ENCODE measurements at places on chromosomes 11 and 22.

GRCh38 chr11:34905666-34906065 lies 10.5 kb downstream of the APIP start:
- no peak for DNase-seq

DNA sequence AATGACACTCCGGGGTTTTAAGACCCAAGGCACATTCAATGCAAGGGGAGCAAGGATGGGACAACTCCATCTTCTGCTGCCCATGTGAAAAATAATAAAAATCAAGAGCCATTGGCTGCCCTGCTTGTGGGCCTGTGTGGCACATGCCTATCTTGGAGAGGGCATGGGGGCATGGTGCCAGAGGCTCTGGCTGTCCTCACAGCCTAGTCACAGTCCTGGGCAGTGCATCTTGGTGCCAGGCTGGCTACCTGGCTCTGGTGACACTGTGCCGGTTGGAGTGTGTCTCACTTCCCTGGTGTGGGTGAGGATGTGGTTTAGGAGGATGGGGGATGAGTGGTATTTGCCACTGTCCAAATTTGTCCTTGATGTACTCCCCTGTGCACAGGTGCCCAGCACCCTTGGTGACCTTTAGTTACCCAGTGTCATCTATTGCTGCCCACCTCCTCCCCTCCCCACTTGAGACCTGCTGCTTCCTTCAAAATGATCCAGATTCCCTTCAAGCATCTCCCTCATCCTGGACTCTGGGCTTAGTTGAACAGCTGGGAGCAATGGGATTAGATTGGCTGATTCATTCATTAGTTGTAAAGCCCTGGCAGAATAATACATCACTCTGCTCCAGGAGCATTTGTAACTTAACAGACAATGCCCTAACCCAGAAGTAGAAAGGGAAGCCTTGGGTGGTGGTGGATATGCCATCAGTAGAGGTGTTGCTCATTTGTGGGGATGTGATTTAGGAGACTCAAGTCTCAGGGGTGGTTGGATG lies 4.6 kb downstream of the TMEM86A start:
- DNase-seq: no peak

DNA sequence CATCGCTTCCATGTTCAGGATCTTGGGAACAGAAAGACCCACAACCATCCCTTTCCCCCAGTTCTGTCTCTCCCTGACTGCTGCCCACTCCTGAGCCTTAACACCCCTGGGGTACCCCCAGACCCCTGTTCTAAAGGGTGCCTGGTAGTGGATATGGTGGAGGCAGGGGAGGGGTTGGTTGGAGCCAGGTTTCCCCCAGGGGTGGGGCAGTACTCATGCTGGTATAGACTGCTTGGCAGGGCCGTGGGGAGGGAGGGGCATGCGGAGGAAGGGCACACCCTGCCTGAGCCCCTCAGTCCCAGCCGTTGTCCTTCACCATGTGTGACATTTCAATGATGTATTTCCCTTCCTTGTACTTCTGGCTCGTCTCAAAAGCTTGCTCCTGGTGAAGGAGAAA lies 4.0 kb downstream of the YPEL4 start:
- DNase-seq: no peak

GRCh38 chr22:33803371-33804282 lies 116.6 kb downstream of the LARGE1 start:
- DNase-seq: no peak

- DNase-seq: peak; percentile 80
These were observed 30.2 kb downstream of the UQCR10 start for GRCh38 chr22:29797351-29797750.

- DNase-seq: no peak
These were observed 32.1 kb upstream of the ACR start for GRCh38 chr22:50705851-50706351.

DNA sequence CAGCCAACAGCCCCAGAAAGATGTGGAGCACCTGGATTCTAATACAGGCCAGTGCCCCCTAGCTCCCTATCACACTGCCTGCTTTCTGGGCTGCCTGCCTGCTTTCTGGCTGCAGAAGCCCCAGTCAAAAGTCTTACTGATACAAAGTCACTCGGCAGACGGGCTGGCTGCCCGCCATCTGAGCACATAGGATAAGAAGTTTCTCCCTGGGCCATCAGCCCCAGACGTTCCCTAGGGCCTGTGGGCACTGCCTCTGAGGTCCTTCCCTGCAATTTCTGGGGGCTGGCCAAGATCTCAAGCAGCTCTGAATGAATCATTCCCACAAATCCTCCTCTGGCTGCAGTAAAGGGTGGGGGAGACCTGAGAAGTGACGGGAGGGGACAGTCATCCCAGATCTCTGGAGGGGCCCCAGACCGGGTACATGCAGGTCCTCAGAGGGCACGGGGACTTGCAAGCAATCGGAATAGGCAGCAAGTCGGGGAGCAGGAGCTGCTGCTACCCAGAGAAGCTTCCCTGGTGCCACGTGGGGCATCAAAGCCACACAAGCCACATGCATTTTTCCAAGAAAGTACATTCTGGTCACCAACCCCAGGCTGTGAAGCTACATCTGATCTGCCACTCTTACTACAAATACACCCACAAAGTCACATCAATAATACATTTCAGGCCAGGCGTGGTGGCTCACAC lies 4.7 kb downstream of the TPST2 start:
- DNase-seq: no peak

DNA sequence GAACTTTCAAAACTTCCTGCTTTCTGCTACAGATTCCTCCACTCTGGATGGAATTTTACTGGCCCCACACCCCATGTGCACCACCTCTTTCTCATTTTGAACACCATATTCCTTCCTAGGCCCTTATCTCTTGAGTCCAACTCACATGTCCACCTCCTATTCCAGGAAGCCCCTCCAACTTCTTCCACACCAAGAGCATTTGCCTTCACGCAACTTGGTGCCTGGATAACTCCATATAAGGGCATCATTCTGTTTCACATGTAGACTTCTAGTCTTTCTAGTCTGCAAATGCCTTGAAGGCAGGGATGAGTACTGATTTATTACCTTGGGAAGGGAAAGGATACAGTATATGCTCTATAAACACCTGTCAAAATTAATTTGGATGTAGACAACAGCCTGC lies 17.5 kb downstream of the GAB2 start:
- DNase-seq: no peak

GRCh38 chr22:29463629-29464028 lies 16.4 kb upstream of the NEFH start:
- no peak for DNase-seq

DNA sequence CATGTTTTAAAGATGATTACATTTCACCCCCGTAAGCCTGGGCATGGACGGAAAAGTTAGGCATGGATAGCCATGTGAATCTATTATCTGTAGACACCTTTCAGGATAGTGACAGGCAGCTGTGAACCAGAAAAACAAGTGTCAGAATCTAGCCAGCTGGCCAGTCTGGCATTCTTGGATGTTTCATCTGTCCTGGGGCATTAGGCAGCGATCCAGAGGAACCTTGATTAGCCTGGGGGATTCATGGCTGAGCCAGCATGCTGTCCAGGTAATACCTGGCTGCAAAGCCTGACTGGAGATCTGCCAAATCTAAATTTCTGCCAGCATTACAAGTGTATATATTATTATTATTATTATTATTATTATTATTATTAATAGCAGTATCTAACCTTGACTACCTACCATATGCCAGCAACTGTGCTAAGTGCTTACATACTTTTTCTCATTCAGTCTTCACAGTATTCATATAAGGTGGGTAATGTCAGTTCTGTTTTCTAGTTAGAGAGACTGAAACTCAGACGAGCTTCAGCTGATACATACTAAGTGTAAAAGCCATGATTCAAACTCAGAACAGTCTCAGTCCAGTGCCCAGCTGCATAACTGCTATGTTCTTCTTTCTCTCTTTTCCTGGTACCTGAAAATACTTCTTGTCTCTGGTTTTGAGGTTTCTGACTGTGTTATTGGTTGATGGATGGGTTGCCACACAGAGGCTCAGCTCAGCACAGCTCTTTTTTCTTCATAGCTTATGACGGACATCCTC lies 12.8 kb downstream of the BMAL1 start:
- no peak for DNase-seq

DNA sequence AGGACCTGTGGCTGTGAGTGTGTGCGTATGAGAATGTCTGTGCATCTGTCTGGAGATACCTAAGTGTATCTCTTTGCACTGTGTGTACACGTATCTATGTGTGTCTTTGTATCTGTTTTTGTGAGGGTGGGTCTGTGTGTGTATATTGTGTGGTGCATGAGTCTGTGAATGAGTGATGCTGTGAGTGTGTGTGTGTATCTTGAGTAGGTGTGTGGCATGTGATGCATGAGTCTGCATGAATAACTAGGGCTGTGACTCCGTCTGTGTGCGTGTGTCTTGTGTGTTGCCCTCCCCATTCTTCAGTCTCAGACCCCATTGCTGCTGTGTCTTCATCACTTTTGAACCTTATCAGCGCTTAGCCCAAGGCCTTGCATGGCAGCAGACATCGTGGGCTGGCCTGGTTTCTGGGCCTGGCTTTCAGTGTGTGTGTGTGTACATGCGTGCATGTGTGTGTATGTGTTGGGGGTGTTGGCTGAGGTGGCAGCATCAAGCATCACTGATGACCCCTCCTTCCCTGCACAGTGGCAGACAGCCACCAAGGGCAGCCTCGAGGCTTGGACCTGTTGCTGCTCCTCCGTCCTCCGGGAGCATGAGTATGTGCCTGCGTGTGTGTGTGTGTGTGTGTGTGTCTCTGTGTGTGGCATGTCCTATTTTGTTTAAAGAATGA lies 1.4 kb downstream of the SGSM1 start:
- DNase-seq: peak; percentile 2

GRCh38 chr11:125322289-125322688 lies 157.7 kb downstream of the PKNOX2 start:
- no peak for DNase-seq

DNA sequence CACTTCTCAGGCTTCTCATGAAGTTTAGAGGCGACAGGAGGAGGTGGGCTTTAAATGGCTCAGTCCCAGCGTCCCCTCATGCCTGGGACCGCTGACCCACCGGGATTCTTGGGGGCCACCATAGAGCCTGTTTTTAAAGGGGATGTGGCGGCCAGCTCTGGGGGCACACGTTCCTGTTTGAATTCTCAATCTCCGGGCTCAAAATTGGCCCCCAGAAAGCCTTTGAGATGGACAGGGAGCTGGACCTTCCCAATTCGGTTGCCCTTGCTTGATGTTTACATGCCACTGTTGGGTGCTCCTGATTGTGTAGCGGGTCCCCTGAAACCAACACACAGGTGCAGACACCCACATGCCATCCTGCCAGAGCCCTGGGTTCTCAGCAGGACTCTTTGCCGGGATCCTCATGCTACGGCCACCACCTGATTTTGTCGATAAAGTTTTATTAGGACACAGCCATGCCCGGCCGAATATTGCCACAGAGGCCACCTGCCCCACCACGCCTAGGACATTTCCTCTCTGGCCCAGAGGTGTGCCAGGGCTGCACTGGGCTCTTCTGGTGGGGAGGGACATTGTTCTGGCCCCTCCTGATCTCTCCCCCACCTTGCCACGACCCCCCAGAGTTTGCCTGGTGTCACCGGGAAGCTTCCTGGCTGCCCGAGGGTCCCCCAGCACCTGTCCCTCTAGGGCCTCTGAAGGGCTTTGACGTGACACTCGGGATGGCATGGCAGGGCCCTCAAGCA lies 71.6 kb downstream of the KCNQ1 start:
- DNase-seq: no peak

GRCh38 chr22:27896245-27896644 lies 22.8 kb downstream of the PITPNB start:
- DNase-seq: no peak

GRCh38 chr11:71211631-71212030 lies 40.7 kb downstream of the SHANK2 start:
- no peak for DNase-seq

GRCh38 chr11:19242179-19242932 lies 1.6 kb upstream of the E2F8 start:
- no peak for DNase-seq

DNA sequence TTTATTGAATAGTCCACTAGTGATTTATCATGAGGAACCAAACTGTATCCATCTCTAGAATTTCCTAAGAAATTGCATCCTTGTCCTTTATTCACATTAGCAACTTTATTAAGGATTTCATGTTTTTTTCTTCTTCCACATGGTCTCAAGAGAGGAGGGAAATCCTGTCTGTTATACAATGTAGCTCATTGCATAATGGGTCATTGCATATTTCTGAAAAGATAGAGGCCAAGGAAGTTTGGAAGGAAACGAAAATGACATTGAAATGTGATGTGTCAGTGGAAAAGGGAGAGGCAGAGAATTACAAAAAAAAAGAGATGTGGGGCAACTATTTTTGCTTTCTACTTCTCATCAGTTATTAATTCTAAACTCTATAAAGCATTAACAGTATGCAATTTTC lies 353.1 kb downstream of the METTL15 start:
- DNase-seq: no peak

DNA sequence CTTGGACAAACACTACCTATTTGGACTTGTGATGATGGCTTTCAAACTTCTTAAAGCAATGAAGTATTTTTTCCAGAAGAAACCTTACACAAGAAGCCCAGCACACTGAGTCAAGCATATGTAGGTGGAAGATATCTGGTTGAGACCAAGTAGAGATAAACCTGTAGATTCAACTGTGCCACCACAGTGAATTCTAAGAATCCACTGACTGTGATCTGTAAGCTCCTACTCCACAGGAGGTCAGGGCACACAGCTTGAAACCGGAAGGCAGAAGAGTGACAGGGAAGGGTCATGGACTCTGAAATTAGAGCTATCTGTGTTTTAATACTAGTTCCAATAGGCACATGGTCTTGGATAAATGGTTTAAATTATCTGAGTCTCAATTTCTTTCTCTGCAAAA lies 404.5 kb downstream of the ETS1 start:
- no peak for DNase-seq

GRCh38 chr11:83241291-83241946 lies 44.7 kb downstream of the CCDC90B start:
- DNase-seq: peak; percentile 54

DNA sequence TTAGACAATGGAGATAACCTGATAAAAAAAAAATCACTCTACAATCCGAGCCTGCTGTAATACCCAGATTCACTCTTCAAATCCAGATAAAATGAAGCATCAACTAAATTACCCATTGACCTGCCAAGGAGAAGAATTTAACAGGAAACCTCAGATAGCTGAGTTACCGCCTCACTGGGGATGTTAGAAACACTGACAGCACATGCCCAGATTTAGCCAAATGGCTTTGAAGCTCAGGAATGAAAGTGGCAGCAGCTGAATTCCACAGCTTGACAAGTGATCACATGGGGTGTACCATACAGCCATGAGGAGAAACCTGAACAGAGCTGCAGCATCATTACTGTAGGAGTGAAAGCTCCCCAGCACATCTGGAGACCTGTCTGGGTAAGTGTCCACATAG lies 807.6 kb downstream of the DLG2 start:
- DNase-seq: no peak

DNA sequence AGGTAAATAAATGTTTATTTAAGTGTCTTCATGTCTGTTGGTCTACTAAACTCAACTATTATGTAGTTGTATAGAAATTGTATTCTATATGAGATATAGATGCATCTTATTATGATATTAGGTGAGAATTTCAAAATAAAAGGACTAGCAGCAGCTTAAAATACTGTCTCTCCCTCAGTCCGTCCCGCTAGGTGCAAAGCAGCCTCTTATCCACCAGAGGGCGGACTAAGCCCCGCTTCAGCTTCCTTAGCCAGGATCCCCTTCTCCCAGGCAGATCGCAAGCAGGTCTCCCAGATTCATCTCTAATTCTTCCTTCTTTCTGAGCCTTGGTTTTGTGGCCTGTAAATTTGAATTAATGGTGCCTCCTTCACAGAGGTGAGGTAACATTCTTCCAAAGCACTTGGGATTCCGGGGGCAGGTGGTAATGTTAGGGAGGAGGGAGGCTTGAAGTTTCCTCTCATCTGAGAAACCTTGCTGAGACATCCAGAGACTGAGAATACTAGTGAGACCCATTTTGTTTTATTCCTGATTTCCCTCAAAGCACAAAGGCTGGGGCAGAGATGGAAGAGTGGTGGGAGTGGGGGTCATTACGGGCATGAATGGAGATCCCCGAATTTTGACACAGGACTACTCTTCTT lies 13.5 kb upstream of the INSC start:
- peak; percentile 55 for DNase-seq
